Kidney (tissue), 22 donors: ENCODE measurements at places on chromosomes 12 and 14.

DNA sequence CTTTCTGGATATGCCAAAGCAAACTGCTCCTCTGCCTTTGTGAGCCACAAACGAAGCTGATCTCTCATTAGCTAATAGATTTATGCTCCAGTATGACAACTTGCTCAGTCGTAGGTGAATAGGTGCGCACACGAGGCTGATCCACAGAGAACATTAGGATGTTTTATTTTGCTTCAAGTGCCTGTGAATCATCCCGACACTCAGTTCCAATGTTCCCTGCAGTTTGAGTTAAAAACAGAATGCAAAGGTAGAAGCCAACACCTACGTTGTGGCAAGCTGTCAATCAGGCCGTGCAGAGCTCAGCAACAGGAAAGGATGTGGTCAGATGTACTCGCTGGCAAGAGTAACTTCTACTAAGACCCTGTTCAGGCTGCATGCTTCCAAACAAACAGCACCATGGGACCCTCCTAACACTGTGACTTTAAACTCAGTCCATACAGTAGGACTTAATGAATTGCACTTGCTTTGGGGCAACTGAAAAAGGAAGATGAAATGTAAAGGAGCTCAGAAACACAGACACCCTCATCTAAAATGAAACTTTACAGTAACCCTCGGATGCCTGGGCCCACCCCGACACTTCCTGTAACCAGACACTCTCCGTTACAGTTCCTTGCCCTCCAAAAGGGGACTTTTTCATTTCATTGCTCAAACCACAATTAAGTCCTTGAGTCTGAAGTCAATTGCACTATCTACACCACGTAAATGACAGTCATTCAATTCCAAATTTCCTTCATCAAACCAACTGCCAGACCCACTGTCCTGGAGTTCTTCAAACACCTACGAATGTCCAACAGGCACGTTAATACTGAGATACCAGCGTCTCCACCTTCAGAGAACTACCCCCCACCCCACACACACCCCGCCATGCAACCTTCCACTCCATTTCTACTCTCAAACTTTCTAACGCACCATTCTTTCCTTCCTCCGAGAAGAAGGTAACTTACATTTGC is 1.6 kb downstream of the CCDC88C start:
- DNase-seq: no peak

DNA sequence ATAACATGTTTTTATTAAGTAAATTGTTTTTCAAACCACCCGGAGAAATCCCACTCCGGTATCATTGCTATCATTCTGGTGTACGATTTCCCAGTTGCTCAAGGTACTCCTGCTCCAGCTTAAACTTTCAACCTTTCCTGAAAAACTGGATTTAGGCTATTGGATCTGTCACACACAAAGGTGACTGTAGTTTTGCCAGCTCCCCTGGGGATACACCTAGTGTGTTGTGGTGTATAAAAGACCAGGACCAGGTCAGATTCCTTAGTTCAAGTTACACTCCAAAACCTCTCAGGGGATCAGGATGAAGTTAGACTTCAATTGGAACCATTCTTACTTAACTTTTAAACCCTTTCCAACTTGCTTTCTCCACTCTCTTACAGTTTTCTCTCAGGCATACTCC is 303.9 kb downstream of the NOVA1 start:
- DNase-seq: no peak

DNA sequence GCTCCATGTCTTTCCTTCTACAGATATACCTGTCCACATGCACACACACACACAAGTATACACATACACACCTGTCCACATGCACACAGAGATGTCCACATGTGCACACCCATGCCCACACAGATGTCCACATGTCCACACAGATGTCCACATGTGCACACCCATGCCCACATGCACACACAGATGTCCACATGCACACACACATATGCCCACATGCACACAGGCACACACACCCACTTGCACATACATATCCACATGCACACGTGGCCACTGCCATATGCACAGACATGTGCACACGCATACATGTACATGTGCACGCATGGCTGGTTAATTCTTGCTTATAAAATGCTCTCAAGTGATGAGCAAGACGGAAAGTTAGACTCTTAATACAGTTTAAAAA is 32.2 kb downstream of the ELK3 start:
- DNase-seq: no peak

DNA sequence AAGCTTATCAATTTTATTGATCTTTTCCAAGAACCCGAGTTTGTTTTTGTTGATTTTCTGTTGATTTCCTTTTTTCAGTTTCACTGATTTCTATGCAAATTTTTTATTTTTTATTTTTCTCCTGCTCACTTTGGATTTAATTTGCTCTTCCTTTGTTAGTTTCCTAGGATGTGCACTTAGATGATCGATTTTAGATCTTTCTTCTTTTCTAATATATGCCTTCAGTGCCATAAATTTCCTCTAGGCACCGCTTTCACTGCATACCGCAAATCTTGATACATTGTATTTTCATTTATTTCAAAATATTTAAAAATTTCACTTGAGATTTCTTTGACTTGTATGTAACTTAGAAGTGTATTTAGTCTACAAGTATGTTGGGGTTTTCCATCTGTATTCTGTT is 9.5 kb downstream of the TOGARAM1 start:
- DNase-seq: no peak

- no peak for DNase-seq
Measured at GRCh38 chr12:40032433-40033241, 73.2 kb downstream of the SLC2A13 start.

GRCh38 chr14:92383805-92384204 is 60.8 kb downstream of the SLC24A4 start:
- DNase-seq: peak; percentile 41

DNA sequence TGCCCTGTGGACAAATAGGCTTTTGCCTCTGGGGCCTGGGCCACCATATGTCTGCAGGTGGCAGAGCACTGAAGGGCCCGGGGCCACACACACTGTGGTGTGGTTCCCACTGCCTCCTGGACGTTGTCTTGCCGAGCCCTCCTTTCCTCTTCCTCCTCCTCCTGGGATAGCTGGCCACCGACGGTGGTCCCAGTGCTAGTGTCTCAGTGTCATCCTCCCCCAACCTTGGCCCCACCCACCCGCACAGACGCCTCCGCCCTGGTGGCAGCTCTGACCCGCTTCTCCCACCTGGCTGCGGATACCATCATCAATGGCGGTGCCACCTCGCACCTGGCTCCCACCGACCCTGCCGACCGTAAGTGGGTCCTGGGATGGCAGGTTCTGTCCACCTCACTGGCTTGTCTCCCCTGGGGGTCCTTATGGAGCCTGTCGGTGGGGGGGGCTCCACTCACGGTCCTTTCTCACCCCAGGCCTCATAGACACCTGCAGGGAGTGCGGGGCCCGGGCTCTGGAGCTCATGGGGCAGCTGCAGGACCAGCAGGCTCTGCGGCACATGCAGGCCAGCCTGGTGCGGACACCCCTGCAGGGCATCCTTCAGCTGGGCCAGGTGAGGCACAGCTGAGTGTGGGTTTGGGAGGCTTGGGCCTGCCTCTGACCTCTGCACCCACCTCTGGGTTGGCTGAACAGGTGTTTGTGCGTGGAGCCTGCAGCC is 23.5 kb downstream of the HIP1R start:
- DNase-seq: peak; percentile 71

GRCh38 chr12:71626768-71627167 is 36.9 kb downstream of the ZFC3H1 start:
- no peak for DNase-seq

GRCh38 chr12:50788561-50788960 is 24.7 kb downstream of the ATF1 start:
- DNase-seq: no peak

GRCh38 chr14:58793131-58793740 is 155.5 kb downstream of the DACT1 start:
- no peak for DNase-seq

- DNase-seq: peak; percentile 44
Measured at GRCh38 chr14:52700701-52701172, 5.4 kb upstream of the ERO1A start.

GRCh38 chr14:69999261-69999674 is 120.1 kb downstream of the SMOC1 start:
- DNase-seq: no peak

GRCh38 chr14:62655166-62655565 is 390.1 kb downstream of the KCNH5 start:
- DNase-seq: no peak

DNA sequence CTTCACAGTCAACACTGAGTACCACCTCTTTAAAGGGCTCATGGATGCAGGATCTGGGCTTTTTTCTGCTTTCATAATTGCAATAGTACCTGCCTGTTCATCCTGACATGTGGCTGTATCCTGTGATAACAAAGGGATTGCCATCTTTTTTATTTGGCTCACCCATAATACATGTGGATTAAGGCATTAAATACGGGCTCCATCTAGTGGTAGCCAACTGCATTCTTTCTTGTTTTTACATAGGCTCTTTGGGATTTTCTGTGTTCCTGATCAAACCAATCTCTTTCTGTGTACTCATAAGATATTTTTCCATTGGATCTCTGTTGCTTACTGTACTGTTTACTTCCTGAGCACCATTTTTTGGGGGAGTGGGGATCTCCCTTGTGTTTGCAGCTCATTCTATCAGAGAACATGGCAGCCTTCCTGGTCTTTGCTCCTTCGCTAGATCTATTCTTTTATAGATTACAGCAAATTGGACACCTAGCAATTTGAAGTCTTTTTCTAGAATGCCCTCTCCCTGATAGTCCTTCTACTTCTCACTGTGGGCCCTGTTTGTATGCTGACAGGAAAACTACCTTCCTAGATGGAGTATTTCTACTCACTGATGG is 723.4 kb upstream of the MDGA2 start:
- DNase-seq: no peak

- no peak for DNase-seq
Measured at GRCh38 chr12:103503546-103504480, 8.0 kb upstream of the C12orf42 start.

GRCh38 chr12:46177025-46177424 is 91.8 kb downstream of the SLC38A1 start:
- no peak for DNase-seq

GRCh38 chr14:95217391-95217900 is 60.1 kb upstream of the DICER1 start:
- no peak for DNase-seq

- DNase-seq: no peak
Measured at GRCh38 chr12:42794806-42795205, 205.3 kb upstream of the PRICKLE1 start.

- DNase-seq: no peak
Measured at GRCh38 chr12:93846936-93847516, 169.9 kb downstream of the CRADD start.

DNA sequence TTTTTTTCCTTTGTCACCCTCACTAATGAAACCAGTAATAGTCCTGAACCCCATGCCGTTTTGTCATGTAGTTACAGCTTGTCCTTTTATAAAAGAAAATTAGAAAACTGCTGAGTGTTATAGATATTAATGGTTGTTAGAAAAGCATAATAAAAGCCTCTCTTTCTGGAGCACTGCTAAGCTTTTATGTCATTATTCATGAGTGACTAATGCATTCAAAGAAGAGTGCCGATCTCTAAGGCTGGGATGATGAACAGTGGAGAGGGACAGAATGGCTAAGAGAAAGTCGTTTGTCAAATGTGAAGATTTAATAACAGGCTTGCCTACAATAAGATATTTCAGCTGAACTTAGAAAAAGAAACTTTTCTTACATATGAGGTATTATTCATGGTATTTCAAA is 121.6 kb downstream of the MGAT4C start:
- no peak for DNase-seq

DNA sequence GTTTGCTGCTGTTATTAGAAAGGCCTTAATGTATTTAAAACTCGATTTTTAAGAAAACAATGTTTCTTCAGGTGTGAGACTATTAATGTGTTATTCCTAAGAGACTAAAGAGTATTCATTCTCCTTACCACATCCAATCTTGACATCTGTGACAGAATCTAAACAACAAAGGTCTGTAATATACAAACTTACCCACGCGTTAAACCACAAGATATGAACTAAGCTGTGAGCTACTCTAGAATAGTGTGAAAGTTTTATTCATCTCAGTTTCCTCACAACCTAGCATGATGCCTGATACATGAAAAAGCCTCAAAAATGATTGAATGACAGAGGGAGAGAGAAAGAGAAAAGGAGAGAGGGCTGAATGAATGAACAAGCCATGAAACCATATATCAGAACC is 117.3 kb upstream of the COCH start:
- DNase-seq: no peak

DNA sequence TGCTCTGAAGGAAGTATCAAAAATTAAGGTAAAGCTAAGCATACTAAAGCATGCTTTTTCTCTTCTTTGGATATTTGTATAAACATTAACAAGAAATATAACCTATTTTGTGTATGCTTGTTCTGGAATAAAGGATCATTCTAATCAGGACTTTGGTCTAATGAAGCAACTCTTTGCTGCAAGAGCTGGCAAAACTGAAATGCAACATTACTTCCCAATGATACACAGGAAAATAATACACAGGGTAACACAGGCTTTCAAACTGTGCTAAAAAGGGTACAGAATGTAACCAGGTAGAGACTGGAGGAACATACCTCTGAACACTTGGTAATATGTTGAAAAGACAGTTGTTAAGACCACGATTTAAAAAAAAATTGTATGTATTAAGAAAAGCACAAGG is 222.5 kb upstream of the DIO2 start:
- no peak for DNase-seq

DNA sequence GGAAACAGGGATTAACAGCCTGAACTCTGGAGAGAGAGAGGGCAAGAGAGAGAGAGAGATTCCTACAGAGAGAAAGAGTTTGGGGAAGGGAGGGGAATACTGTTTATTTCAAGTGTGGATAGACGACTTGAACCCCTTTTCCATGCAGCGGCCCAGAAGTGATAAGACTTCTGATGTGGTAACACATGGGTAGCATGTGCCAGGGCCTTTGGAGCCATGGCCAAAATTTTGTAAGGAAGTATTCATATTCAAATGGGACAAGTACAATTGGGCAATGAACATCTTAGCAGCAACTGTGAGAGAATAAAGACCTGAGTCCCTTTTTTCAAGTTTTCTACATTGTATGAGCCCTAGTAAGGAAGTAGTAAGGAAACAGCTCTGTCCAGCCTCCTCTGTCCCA is 42.4 kb upstream of the CCDC196 start:
- DNase-seq: no peak

DNA sequence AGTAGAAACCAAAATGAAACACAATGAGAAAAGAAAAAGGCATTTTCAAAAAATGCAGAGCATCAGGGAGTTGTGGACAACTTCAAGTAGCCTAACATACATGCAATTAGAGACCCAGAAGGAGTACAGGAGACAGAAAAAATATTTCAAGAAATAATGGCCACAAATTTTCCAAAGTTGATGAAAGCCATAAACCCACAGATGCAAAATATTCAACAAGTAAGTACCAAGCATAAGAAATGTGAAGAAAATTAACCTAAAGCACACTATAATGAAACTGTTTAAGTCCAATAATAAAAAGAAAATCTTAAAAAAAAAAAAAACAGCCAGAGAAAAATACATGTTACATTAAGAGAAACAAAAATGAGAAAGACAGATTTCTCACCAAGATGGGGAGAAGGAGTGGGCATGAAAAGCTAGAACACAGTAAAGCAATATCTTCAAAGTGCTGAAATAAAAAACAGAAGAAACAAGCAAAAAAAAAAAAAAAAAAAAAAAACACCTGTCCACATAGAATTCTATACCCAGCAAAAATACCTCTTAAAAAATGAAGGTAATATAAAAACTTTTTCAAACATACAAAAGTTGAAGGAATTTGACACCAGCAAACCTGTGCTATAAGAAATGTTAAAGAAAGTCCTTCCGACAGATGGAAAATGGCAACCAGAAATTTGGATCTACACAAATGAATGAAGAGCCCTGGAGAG is 77.1 kb downstream of the PRKAB1 start:
- no peak for DNase-seq
